ENCODE measurements at places on chromosomes 5 and 9.

- DNase-seq: no peak
These were observed 81.3 kb upstream of the ELAVL2 start for GRCh38 chr9:23907343-23907742.

DNA sequence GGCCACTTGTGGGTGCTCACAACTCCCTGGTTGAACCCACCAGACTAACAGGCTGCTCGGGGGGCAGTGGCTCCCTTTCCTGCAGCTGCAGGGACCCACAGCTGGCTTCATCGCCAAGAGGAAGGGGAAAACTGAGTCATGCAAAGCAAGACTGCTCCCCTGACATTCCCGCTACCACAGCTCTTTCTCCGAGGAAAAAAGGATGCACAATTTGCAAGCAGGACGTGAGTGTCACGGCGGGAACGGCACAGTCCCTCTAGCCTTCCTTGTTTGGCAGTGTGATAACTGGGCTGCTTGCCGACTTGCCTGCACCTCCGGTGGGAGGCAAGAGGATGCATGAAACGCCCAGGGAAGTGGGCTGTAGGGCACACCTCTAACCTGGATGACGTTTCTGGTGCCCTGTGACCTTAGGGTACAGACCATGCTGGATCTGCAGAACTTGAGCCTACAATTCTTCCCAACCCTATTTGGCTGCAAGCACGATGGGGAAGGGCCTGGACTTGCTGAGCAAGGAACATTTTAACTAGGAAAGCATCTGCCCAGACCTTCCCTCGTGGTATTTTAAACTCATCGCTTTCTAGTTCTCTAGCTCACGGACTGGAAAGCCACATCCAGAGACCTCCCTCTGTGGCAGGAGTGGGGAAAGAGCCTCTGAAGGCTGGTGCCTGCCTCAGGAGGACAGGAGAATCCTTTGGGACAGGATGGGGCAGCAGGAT is 7.8 kb downstream of the SH3PXD2B start:
- DNase-seq: no peak

GRCh38 chr5:140042393-140042642 is 781 bp downstream of the NRG2 start:
- DNase-seq: no peak

DNA sequence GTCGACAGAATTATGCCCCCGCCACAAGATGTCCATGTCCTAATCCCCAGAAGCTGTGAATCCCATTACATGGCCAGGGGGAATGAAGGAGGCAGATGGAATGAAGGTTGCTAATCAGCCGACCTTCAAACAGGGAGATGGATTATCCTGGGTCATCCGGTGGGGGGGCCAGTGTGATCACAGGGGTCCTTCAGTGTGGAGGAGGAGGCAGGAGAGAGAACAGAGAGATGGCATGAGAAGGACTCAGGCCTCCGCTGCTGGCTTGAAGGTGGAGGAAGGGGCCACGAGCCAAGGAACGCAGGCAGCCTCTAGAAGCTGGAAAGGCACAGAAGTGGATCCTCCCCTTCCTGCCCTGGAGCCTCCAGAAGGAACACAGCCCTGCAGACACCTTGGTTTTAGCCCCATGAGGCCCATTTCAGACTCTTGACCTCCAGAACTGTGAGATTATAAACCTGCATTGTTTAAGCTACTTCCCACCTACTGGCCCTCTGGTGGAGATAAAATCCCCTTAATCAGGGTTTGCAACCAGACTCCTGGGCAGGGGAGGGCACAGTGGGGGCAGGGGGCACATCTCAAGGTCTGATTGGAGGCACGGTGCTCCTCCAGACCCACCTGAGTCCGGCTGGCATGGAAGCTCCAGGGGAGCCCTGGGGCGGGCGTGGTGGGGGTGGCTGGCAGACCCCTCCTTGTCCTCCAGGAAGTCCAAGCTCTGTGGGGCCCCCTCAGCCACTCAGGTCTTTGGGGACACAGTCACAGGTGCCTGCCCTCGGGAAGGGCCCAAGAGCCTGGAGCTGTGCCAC is 13.8 kb downstream of the PTGES2 start:
- DNase-seq: no peak

- no peak for DNase-seq
These were observed 12.2 kb downstream of the CSNK1G3 start for GRCh38 chr5:123524146-123524545.

DNA sequence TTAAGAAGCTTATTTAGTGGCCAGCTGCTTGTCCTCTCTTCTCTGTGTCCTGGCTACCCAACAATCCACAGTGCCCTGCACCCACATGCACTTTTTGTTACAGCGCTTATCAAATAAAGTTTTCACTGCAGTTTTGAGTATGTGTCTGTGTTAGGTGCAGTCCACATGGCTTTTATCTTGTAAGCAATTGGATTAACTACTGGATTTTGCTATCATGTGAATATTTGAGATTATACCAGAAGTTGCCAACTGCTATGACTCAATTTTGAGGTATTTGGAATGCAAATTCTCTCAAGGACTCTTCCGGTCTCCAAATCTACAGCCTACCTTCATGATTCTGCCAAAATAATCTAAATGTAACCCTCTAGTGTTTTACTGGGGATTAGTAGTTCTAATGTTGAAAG is 690.2 kb downstream of the NR2F1-AS1 start:
- DNase-seq: no peak

DNA sequence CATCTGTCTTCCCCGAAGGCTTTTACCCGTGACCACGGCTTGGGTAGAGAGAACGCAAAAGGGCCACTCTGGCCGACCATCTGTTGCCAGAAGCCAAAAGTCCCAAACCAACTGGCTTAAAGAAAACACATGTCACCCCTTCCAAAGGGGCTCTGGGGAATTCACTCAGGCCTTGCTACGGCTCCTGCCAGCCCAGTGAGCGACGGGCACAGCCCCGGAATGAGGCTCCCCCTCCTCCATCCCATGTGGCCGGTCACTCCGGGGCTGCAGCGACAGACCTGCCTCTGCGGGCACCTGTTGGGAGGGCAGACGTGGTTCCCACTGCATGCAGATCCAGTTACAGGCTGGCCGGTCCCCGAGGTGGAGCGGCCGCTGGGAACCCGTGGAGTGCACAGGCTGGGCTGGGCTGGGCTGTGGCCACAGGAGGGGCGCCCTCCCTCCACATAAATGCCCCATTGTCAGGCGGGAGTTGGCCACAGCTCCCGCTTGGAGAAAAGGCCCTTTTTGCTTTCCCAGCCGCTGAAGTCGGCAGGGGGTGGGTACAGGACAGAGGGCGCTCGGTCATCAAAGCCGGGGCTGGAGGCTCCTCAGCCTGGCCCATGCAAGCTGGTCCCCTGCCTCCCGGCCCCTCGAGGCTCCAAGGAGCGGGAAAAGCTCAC is 19.9 kb downstream of the NOTCH1 start:
- no peak for DNase-seq

DNA sequence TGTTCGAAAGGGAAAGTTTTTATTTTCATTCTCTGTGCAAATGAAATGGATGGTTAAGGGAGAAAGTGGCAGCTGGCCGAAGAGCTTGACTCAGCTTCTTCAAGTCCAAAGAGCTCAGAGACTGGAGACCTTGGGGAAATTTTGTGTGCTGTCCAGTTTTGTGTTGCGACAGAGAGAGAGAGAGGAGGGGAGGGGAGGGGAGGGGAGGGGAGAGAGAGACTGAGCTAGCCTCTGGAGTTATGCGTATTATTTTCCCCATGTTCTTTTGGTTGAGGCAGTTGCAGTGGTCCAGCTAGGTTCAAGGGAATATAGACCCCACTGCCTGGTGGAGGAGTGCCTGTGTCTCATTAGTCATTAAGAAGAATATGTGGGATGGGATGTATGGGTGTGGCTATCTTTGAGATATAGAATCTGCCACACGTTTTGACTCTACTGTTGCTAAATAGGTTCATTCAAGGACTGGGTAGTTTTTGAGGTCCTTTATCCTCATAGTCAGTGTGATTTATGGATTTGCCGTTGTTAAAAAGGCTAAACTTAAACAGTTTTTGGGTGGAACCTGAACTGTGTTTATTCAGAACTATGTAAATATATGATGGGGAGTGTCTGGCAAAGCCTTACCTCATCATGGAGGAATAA is 69.7 kb downstream of the ARHGAP26 start:
- DNase-seq: no peak
